GM13976 (cell line): ENCODE measurements at places on chromosomes 2 and 18.

DNA sequence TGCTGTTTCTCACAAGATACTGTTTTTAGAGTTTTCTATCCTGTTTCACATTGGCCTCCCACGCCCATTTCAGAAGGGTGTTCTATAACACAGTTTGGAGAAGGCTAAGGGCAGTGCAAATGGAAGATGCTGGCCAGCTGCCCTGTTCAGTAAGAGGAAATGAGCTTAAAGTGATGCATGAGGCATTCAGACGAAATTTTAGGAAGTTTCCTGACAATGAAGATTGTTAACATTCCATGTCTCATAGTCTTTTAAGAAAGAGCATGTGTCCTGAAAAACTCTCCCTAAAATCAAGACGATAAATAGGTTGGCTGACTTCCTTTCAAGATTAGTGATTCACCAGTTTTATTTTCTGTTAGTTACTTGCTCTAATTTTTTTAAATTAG, 484.2 kb upstream of the NRP2 start:
- DNase-seq = no peak

DNA sequence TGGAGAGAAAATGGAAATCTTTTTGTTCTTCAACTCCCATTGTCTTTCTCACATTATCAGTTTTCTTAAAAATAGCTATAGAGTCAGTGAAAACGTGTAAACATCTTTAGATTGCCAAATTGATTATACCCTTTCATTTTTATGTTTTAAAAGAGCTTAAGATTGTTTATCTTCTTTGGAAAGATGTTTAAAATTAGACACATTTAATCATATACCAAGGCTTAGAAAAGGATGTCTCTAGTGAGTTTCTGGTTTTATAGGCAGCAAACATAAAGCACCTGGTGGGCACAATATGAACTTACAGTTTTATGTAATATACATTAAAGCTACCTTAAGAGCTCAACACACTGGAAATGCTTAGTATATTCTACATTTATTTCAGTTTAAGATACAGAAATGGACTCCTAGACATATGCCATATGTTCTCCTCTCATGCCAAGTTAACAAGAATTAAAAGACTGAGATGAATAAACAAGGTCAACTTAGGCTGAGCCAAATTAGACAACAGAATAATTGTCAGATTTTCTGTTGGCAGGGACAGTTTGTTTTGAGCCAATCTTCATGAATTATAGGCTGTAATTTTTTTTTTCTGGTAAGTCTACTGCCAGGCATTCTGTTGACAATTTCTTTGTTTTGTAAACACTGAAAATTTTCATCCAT, 112.7 kb downstream of the OTX1 start:
- no peak for DNase-seq

DNA sequence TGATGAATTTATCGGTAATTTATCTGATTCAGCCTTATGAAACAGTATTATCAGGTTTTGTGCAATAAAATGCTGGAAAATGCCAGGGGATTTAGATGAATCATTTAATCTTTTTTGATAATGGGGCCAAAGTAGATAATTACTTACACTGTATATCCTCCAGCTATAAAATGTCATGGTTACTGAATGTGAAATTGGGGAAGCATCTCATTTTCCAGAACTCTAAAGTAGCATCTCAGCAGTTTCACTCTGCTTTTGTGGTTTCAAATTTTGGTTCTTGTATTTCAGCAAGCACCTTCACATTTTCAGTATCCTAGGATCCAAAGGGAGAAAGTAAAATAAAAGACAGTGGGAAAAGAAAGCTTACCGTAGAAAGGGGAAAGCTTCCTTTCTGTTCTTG, 12.8 kb downstream of the ANKRD62 start:
- DNase-seq = no peak

GRCh38 chr18:46338205-46338604, 234.0 kb downstream of the HAUS1 start:
- no peak for DNase-seq

GRCh38 chr2:31402388-31402787, 12.2 kb downstream of the XDH start:
- DNase-seq = no peak

DNA sequence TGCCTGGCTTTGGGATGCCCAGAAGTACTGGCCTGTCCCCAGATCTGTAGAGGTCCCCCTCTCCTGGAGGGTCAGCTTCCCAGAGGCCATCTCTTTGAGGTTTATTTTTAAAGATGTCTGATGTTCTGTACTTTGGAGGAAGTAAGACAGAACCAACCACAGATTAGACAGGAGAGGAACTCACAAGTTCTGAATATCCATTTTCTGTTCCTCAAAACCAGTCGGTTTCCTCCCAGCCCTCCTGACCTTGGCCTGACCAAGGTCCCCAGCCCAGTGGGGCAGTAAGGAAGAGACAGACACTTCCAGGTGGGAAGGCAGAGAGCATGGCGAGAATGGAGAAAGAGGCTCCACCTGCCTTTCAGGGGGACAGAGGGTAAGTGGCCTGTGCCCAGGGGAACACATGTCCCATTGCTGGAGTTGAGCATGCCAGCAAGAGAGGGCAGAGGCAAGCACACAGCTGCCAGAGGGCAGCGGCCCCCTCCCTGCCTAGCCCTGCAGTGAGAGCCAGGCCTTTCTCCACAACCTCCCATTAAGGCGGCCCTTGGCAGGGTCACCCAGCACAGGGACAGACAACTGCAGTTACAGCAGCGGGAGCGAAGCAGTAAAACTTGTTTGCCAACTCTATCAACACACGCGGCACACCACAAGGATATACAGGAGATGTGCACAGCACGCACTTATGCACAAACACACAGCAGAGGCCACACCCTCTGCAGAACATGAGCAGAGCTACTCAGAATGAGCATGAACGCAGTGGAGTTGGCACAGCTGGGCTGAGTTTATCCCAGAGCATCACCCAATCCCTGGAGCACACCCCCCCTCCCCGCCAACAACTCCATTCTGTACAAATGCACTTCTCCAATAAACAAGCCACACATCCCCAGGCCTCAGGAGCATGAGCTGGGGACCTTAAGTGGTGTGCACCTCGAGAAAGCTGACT, 18.5 kb upstream of the SEMA4C start:
- DNase-seq = no peak

GRCh38 chr2:194054313-194054712, 1602.7 kb upstream of the SLC39A10 start:
- DNase-seq = no peak

- no peak for DNase-seq
Observed at GRCh38 chr2:55729136-55729685, 35.6 kb upstream of the PNPT1 start.

- no peak for DNase-seq
Observed at GRCh38 chr2:240894836-240895558, 959 bp downstream of the MAB21L4 start.

GRCh38 chr18:11927497-11927896, 19.4 kb upstream of the MPPE1 start:
- DNase-seq = no peak

GRCh38 chr18:40672590-40672989, 1282.4 kb upstream of the PIK3C3 start:
- no peak for DNase-seq

DNA sequence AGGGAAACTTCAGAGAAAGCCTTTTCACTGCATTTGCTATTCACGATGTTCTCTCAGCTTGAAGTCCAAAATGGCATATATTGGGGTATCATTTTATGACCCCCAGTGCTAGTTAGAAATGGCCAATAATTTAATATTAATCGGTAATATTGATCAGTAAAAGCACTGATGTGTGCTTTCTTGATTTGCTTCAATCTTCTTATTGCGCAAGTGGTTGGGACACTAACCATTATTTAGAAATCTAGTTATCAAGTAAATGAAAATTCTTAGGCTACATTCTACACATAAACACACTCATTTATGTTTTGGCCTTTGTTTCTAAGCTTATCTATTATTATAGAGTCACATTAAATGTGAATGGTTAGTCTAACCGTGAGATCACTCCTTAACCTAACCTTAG, 49.7 kb upstream of the VWC2L start:
- DNase-seq = no peak
